ENCODE measurements at places on chromosomes 16 and 17.

- no peak for DNase-seq
Measured at GRCh38 chr17:78272181-78272913, 40.9 kb downstream of the TMEM235 start.

- no peak for DNase-seq
Measured at GRCh38 chr17:28133562-28133970, 91.1 kb downstream of the NLK start.

DNA sequence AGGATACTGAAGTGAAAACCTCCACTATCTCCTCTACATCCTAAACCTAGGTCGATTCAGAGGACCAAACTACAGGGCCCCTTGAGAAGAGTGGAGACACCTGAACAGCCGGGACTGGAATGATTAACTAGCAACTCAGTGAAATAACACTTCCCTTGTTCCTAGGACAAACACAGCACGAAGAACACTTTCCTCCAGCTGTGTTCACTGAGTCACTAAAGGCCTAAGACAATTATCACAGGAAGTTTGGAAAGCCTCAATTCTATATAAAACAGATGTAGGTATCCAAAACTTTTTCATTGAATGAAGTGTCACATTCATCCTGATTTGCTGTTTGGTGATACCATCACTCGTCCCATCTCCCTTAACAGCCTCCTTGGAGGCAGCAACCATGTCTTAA, 15.5 kb upstream of the CUEDC1 start:
- no peak for DNase-seq

DNA sequence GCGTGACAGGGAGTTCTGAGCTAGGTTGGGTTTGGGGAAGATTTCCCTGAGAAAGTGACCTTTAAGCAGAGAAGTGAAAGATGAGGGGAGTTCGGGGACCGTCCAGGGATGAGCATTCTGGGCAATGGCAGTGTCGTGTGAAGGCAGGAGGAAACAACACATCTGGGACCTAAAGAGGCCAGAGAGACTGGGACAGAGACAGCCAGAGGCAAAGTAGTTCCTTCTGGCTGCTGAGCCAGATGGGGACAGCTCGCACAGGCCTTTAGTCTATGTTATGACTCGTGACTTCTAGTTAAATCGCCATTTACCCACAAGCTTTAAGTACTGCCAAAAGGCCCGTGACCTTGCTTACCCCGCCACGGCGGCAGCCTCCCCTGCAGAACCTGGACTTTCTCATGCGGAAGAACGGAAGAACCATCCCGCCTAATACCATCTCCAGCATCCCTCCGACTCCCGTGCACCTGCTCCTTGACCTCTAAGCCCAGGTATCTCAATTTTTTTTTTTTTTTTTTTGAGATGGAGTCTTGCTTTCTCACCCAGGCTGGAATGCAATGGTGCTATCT, 8.5 kb upstream of the MED11 start:
- DNase-seq: no peak

DNA sequence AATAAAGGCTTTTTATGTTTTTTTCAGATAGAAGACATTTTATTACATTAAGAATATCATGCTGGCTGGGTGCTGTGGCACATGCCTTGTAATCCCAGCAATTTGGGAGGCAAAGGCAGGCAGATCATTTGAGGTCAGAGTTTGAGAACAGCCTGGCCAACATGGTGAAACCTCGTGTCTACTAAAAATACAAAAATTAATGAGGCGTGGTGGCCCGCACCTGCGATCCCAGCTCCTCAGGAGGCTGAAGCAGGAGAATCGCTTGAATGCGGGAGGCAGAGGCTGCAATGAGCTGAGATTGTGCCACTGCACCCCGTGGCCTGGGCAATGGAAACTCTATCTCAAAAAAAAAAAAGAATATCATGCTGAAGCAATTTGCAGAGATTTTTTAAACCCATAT, 29.1 kb upstream of the HAPSTR1 start:
- no peak for DNase-seq

GRCh38 chr17:65181237-65182061, 44.3 kb downstream of the RGS9 start:
- DNase-seq: no peak

DNA sequence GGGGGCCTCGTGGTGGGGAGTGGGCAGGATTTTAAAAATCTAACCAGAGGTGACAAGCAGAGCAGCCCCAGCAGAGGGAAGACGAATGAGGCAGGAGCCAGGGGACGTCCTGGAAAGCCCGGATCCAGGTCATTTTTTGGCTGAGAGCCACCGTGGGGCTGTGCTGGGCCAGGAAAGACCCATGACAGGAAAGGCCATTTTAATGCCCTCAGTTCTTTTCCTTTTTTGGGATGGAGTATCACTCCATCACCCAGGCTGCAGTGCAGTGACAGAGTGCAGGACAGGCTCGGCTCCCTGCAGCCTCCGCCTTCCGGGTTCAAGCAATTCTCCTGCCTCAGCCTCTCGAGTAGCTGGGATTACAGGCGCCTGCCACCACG, 30.5 kb upstream of the JPH3 start:
- DNase-seq: no peak

- no peak for DNase-seq
Measured at GRCh38 chr16:9948933-9949332, 233.3 kb downstream of the GRIN2A start.

DNA sequence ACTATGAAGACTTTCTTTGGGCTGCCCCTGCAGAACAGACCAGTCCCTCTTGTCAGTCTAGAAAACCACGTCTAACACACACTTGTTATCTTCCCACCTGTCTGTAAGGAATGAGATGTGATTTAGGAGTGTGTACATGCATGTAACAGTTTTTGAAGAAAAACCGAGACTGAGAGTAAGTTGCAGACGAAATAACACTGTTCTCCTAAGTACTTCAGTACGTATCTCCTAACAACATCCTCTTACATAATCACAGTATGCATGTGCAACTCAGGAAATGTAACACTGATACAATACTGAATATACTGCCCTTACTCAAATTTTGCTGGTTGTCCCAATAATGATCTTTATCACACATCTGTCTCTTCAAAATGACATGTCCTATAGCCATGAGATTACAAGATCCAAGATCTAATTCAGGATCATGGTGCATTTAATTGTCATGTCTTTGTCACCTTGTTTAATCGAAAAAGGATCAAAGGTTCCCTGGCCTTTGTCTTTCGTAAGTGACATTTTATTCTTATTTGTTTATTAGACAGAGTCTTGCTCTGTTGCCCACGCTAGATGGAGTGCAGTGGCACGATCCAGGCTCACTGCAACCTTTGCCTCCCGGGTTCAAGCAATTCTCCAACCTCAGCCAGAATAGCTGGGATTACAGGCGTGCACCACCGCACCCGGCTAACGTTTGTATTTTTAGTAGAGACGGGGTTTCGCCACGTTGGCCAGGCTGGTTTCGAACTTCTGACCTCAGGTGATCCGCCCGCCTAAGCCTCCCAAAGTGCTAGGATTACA, 25.6 kb downstream of the CREBBP start:
- DNase-seq: no peak

DNA sequence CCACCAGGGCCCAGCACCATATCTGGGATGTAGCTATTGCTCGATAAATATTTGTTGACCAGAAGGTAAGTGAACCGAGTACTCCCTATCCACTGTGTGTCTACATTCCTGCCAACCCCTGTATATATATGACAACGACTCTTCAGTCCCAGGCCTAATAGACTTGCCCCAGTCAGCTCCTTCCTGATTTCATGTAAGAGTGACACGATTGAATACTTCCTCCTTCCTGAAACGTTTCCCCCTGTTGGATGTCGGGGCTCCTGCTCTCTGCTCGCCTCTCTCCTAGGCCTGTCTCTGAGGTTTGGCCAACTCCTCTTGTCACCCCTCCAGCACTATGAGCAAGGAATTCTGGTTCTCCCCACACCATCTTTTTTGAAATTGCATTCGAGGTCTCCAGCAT, 178.9 kb downstream of the PRKCA start:
- DNase-seq: no peak

GRCh38 chr17:44914148-44914547, 1.2 kb downstream of the GFAP start:
- no peak for DNase-seq

- no peak for DNase-seq
Measured at GRCh38 chr16:17939723-17940122, 396.8 kb downstream of the NPIPA8 start.

DNA sequence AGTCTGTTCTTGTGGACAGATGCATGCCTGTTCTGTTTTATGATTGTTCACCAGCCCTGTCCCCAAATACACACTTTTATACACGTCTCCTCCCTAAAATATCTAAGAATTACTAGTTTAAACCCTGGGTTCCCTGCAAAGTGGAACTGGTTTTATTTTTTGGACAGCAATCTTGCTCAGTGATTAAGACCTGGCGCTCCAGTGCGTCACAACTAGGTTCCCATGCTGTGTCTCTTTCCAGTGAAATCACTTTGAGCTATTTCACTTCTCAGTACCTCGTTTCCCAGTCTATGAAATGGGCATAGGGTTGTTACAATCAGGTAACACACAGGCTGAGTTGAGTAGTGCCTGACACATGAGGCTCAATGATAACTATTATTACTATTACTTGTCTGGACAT, 1.1 kb downstream of the CEP20 start:
- no peak for DNase-seq

DNA sequence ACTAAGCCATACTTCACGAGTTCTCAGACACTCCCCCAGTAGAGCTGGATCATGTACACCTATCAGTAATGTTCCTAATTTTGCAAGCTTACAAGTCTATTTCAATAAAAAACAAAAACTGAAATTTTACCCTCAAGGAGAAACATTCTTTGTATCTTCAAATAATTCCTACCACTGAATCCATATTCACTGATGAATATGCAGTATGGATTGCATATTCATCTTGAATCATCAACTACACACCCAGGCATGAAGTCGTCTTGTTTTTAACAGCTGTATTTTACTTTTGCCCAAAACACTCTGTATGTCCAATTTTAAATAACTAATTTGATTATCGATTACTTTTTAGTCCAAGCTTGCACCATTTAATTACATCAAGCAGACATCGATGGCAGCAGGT, 31.8 kb downstream of the ZDHHC7 start:
- no peak for DNase-seq

- DNase-seq: no peak
Measured at GRCh38 chr17:71600137-71600789, 520.6 kb upstream of the SOX9 start.

GRCh38 chr17:82152114-82152513, 54.1 kb upstream of the FASN start:
- no peak for DNase-seq

DNA sequence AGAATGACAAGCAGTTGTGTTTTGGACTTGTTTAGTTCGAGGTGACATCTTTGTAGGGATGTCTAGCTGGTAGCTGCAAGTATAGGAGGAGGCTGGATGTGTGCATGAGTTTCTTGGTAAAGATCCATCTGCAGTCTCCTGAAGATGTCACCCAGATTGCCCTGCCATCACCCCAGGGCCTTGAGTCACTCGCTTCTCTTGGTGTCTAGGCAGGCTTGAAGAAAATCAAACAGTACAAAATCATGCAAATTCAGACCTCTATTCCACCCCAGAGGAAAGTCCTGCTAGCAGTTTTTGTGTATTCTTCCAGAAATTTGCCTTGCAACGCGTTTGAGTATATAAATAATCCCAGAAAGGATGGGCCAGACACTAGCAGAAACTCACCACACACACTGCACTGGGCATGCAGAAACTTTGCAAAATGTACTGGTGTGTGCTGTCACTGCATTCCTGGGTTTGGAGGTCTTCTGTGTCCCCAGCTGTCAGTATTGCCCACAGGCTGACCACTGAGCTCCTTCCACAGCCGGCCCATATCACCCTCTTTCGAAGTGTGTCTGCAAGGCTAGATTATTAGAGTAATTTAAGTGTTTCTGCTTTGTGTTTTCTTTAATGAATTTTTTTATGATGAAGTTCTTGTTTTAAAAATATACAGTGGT, 51.5 kb downstream of the TENT4B start:
- no peak for DNase-seq

GRCh38 chr16:28069971-28070794, 6.7 kb upstream of the GSG1L start:
- no peak for DNase-seq

- no peak for DNase-seq
Measured at GRCh38 chr16:54930869-54931119, 129 bp downstream of the IRX5 start.

DNA sequence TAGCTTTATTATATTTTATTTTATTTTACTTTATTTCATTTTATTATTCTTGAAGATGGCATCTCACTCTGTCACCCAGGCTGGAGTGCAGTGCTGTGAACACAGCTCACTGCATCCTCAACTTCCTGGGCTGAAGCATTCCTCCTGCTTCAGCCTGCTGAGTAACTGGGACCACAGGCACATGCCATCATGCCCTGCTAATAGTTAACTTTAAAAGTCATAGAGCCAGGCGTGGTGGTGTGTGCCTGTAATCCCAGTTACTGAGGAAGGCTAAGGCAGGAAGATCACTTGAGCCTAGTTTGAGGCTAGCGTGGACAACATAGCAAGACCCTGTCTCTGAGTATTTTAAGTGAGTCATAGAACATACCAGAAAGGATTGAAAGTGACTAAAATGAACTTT, 38.7 kb downstream of the ESRP2 start:
- no peak for DNase-seq

- DNase-seq: no peak
Measured at GRCh38 chr17:57552114-57552624, 192.9 kb downstream of the CCDC182 start.

All from NCI-H2081 treated with DMSO at 0.1 percent for 48 hours (cell line).